ENCODE measurements at places on chromosomes 13 and 19. TPM values are rescaled to one million over a fixed set of nuclear protein-coding genes. Genes with fewer than 3 reads are reported as not detected.
A peak's percentile ranks its signal among the peaks of the same experiment; 100 is the strongest.

- DNase-seq, result no peak
These were observed 3.2 kb downstream of the GARRE1 start for GRCh38 chr19:34257559-34257924.

Gene FXYD5
- 10.5 TPM for total RNA-seq

Gene ATP8A2
- total RNA-seq, result 0.26 TPM

DNA sequence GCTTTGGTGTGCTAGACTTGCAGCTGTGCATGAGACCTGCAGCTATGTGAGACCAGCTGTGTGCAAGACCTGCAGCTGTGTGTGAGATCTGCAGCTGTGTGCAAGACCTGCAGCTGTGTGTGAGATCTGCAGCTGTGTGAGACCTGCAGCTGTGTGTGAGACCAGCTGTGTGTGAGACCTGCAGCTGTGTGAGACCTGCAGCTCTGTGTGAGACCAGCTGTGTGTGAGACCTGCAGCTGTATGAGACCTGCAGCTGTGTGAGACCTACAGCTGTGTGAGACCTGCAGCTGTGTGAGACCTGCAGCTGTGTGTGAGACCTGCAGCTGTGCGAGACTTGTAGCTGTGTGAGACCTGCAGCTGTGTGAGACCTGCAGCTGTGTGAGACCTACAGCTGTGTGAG is 6.7 kb upstream of the DCUN1D2 start:
- peak; percentile 19 for DNase-seq

Gene GAPDHS
- not detected for total RNA-seq

Gene TBC1D4
- 11.3 TPM for total RNA-seq

Gene PRTN3
- not detected for total RNA-seq

- no peak for DNase-seq
These were observed 154.4 kb downstream of the EFNB2 start for GRCh38 chr13:106381091-106381490.

DNA sequence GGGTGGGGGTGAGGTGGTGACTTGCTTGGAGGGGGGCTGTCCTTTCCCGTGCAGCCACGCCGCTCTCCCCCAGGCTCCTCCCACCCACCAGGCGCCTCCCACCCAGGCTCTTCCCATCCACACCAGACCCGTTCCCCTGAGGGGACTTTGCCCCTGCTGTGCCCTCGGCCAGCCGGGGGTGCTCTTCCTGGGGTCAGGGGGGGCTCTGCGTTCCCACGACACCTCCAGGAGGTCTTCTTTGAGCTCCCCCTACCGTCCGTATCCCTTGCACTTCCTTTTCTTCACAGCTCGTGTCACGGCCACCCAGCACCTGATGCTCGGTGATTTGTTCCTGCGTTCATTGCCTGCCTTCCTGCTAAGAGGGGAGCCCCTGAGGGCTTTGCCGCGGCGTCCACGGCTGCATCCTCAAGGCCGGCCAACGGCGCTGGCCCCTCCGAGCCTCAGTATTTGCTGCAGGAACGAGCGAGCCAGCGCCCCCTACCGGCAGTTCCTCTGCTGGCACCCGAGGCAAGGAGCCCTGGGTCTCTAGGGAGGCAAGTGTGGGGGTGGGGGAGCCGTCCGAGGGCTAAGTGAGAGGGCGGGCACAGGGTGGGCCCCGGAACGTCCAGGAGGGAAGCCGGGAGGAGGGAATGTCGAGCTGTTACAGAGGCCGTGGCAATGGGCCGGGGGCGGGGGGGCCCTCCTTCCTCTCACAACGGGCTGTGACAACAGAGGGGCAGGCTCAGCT is 11.8 kb downstream of the LRRC4B start:
- DNase-seq, result peak; percentile 25

- DNase-seq, result no peak
These were observed 65.7 kb downstream of the SPACA7 start for GRCh38 chr13:112441779-112442310.

GRCh38 chr19:51386882-51387520 is 773 bp downstream of the LIM2 start:
- DNase-seq, result no peak

- no peak for DNase-seq
These were observed 144.9 kb downstream of the KLF12 start for GRCh38 chr13:73989244-73989843.

GRCh38 chr19:29482855-29483640 is 42.7 kb upstream of the VSTM2B start:
- no peak for DNase-seq

DNA sequence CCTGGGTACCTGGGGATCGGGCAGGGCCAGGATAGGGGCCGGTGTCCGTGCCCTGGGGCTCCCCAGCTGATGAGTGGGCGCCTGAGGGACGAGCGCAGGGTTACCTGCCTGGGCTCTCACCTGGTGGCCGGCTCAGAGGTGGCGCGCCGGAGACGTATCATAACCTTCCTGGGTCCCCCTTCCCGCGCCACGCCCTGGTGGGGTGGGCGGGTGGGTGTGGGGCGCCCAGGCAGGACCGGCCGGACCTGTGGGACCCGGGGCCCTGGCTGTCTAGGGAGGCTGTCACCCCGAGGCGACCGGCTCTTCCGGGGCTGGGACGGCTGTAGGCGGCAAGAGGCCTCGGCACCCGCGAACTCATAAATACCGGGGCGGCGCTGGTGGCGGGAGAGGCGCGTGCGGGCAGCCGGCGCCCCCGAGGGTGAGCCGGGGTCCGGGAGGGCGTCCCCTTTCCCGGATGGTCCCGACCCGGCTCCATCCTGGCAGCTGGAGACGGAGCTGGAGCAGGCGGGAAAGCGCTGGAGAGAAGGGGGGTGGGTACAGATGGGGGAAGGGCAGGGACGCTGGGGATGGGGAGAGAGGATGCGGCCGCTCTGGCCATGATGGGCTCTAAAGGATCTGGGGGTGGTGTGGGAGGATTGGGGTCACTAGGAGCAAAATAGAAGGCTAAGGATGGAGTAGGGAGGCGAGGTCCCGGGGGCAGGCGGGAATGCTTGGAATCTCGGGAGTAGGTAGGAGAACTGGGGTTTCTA is at the start of gene ACP7:
TSS of gene ACP7 (plus strand) at position 386 of the 749 bp plus-strand sequence. CDS start 902 bp downstream, outside the sequence.
- DNase-seq, result no peak

GRCh38 chr13:39232999-39233398 is 194.7 kb downstream of the NHLRC3 start:
- DNase-seq, result no peak

DNA sequence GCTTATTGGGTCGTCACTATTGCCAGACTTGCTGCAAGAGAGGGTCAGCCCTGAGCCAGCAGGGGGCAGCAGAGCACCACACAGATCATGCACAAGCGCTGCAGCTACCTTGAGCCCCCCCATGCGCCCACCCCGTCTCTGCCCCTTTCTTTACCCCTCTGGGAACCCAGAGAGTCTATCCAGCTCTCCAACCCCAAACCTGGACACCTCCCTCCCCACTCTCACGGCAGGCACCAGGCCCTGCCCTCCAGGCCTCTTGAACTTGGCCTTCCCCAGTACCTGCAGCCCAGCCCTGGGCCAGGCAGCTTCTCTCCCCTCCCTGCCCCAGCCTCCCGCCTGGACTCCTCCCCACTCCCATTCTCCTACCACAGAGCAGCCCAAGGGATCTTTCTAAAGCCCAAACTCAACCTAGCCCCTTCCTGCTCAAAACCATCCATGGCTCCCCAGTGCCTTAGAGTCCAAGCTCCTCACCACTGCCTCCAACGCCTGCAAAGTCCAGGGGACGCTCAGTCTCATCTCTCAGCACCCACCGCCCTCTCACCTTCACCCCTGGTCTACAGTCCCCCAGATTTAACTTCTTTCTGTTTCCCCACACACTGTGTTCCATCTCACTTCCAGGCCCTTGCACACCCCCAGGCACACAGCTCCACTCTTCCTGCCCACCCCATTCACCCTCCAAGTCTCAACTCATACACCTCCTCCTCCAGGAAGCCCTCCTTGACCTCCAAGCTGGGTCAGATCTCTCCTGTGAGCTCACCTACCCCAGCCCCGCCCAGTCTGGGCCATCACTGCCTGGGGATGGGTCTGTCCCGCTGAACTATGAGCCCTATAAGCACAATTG is 9.4 kb upstream of the CEACAM16 start:
- DNase-seq, result peak; percentile 81

Gene ERICH6B
- not detected for total RNA-seq

Gene NPAS1
- total RNA-seq, result 0.26 TPM

Gene ZNF383
- total RNA-seq, result 9.4 TPM

DNA sequence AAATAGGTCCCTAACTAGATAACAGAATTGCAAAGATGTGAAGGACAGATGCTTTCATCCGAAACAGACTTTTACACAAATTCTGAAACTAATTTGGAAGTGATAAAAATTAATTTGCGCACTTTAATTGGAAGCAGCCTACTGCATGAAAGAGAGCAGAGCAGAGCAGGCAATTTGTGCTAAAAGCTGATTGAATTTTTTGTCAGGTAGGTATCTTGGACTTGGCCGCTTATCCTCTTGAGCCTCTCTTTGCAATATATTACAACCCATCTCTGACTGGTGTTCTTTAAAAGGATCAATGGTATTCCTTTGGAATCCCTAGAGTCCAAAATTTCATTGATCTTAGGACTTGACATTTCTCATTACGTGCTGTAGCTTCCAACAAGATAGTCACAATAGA is 183.3 kb upstream of the MAB21L1 start:
- no peak for DNase-seq

GRCh38 chr13:108496362-108497210 is 132.8 kb upstream of the MYO16 start:
- peak; percentile 16 for DNase-seq

Gene FRY
- 18.3 TPM for total RNA-seq

DNA sequence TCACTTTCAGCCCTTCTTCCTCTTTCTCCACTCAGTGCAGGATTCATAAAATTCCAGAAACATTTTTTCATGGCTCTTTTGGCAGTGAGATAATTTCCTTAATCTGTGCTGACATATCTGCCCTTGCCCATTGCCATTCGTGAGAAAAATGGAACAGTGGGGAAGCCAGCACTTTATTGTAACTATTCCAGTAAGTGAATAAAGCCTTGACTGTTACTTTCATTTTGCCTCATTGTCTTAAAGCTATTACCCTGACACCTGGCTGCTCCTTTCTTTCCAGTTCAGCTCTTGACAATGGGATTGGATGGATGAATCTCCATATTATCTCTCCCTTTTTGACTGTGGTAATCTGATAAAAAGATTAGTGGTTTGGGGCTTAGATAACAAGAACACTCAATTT is 1068.1 kb upstream of the PCDH20 start:
- DNase-seq, result peak; percentile 21

DNA sequence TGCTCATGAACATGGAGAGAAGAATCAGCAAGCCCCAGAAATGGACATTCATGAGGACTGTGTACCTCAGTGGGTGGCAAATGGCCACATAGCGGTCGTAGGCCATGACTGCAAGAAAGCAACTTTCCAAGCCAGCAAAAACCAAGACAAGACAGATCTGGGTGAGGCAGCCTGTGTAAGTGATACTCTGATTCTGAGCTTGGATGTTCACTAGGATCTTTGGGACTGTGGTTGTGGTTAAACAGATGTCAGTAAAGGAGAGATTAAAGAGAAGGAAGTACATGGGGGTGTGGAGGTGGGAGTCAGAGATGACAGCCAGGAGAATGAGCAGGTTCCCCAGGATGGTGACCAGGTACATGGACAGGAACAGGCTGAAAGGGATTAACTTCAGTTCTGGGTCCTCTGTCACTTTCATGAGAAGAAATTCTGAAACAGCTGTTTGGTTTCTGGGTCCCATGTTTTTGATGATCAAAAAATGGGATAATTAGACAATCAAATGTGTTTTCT is at the start of gene OR7G1:
TSS of gene OR7G1 (minus strand) at position 457 of the 507 bp plus-strand sequence. CDS start at position 457, 0 bp downstream.
- DNase-seq, result no peak

DNA sequence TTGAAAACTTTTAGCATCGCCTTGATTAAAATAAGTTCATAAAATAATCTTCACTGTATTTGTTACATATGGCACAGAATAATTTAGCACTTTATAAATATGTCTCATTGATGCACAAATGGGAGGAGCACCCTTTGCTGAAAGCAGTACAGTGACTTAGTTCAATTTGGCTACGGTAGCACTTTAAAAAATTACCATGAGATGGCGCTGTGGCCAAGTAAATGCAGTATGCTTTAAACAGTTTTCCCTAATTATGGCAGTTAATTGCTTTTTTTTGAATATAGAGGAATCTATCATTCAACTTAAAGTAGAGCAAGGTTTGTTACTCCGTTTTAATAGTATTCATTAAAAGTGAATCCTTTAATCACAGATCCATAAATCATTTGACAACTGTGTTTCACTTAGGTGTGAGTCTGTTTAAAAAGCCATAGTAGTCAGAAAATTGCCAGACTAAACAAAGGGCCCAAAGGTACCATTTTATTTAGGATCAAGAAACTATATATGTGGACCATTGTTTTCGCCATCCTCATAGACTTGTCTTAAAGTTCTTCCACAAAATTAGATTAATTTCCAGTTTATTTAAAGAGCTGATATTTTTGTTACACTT is 34.7 kb upstream of the ESD start:
- DNase-seq, result peak; percentile 80

Gene ZNF836
- total RNA-seq, result 13.2 TPM

DNA sequence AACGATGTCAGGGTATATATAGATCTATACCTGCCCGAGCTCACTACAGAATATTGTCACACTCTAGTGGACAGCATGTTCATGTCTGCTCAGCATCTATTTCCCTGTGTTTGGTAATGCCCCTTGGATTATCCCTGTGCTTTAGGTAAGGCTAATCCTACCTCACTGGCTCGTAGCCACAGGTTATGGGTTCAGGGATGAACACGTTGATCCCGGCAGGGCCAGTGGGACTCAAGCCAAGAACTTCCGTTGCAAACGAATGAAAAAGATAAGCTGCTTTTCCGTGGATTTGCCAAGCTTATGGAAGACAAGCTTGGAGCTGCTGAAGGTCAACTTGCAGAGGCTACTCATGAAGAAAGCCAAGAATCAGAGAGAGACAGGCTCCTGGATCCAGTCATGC is 400.0 kb upstream of the TSHZ3 start:
- no peak for DNase-seq

GRCh38 chr13:80359778-80360452 is 19.0 kb upstream of the SPRY2 start:
- DNase-seq, result peak; percentile 73

DNA sequence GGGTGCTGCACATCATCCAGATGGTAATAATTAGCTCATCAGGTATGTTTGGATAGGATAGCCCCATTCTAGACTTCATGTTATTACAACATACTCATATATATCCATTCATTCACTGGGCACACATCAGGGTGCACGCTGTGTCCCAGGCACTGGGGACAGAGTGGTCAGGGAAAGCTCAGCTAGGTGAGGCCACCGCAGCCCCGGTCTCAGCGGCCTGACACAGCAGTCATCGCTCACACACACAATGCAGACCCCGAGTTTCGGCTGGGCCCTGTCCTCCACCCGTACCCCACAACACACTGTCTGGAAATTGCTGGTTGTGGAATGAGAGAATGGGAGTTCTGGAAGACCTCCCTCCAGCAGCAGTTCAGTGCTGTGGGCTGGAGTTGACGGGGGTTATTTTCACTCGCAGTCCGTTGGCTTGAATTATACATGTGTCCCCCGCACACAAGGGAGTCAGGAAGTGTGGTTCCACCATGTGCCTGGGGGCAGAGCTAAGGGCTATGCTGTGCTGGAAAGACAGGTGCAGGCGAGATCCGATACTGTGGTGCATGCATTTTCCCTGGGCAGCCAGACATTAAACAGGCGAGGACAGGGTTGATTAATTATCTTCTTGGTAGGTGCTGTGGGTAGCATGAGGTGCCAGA is 257.6 kb downstream of the TEX29 start:
- no peak for DNase-seq

Gene WDR87
- not detected for total RNA-seq

Gene FXYD3
- not detected for total RNA-seq

Measured in fibroblast of lung (primary cell).